Tibial nerve (tissue), 4 donors: ENCODE measurements at places on chromosomes 6 and 20.

- DNase-seq = no peak
Observed at GRCh38 chr6:7060769-7061516, 46.8 kb upstream of the RREB1 start.

DNA sequence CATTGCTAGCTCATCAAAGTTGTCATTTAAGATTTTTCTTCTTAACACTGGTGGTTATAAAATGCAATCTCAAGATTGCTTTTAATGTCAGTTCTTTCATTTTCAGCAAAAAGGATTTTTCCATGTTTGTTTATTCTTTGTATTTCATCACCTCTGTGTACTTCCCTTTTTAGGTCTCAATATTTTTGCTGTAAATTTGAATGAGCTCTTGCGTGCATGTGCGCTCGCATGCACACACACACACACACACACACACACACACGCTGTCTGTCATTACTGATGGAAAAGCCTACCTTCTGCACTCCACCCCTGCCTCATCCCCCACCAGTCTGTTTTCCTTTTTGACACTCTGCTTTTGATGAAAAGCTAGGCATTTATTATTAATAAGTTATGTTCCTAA lies 85.3 kb upstream of the FYN start:
- DNase-seq = no peak

DNA sequence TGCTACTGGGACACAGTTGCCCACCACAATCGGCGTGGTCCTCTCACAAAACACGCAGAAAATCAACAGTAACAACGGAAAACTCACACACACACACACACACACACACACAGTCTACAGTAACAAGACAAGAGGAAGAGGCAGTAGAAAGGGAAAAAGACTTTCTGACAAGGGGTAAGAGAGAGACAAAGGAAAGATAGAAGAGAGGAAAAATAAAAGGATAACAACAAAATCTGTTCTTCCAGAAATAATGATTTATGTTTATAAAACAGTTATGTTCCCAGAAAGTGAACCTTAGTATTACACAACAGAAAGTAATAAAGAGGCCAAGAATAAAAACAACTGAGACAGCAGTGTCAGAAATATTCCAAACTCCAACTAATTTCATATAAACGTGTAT lies 2.9 kb downstream of the RANBP9 start:
- DNase-seq = peak; percentile 25

DNA sequence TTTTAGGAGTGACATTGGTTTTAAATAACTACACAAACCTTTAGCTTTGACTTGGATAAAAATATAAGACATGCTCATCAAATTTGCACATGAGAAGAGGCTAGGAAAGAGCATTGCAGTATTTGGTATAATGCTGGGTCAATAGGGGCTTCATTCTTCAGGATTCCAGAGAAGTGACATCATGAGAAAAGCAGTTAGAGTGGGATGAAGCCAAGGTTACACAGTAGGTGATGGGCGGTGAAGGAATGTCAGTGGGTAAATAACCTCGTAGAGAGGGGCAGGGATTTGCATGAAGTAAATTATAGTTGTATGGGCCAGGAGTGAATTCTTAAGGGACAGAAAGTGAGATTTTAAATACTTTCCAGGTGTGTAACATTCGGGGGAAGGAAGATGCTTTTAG lies 216.2 kb downstream of the RFPL4B start:
- no peak for DNase-seq

- DNase-seq = no peak
Observed at GRCh38 chr6:52922161-52922560, 12.7 kb upstream of the GSTA3 start.
